ENCODE measurements at places on chromosomes 2 and 18.

- no peak for DNase-seq
These were observed 12.8 kb upstream of the MATN3 start for GRCh38 chr2:20025065-20025786.

GRCh38 chr2:42443718-42444399 lies 49.9 kb downstream of the KCNG3 start:
- DNase-seq = no peak

DNA sequence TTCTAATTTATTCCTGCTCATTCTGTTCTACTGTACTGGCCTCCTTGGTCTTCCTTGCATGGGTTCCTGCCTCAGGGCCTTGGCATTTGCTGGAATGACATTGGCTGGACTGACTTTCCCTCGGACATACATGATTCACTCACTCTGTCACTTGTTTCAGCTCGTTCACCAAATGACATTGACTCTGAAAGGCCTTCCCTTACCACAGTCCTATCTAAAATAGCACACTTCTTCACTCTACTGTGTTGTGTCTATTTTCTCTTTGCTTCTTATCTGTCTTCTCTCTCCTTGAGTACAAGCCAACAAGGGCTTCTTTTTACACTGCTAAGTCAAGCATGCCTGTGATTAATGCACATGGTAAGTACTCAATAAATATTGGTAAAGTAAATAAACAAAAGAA lies 65.6 kb downstream of the SCG2 start:
- no peak for DNase-seq

DNA sequence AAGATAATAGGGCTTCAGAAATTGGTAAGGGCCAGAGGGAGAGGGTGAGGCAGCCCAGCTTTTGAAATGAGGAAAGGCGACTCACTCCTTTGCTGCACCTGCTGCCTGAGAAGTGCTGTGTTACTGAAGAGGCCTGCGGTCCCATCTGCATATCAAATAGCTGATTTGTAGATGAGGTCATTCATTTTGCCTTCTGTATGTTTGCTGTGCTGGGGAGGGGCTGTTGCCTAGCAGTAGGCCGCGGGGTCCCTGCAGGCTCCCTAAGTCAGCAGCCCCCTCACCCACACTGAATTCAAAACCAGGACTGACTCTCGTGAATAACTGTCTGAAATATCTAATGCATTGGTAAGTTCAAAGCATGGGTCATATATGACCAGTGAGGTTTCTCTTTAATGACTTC lies 377.2 kb downstream of the SOX11 start:
- DNase-seq = no peak

- DNase-seq = no peak
These were observed 112.1 kb downstream of the MBD2 start for GRCh38 chr18:54112356-54112755.

DNA sequence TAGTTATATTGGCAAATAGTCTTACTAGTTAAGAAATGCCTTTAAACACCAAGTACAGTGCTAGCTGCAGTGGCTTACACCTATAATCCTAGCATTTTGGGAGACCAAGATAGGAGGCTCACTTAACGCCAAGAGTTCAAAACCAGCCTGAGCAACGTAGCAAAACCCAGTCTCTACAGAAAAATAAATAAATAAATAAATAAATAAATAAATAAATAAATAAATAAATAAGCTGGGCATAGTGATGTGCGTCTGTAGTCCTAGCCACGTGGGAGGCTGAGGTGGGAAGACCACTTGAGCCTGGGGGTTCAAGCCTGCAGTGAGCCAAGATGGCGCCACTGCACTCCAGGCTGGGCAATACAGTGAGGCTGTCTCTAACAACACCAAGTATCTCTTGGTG lies 158.6 kb upstream of the ALPP start:
- DNase-seq = no peak

GRCh38 chr2:171807831-171808393 lies 86.1 kb downstream of the SLC25A12 start:
- no peak for DNase-seq

DNA sequence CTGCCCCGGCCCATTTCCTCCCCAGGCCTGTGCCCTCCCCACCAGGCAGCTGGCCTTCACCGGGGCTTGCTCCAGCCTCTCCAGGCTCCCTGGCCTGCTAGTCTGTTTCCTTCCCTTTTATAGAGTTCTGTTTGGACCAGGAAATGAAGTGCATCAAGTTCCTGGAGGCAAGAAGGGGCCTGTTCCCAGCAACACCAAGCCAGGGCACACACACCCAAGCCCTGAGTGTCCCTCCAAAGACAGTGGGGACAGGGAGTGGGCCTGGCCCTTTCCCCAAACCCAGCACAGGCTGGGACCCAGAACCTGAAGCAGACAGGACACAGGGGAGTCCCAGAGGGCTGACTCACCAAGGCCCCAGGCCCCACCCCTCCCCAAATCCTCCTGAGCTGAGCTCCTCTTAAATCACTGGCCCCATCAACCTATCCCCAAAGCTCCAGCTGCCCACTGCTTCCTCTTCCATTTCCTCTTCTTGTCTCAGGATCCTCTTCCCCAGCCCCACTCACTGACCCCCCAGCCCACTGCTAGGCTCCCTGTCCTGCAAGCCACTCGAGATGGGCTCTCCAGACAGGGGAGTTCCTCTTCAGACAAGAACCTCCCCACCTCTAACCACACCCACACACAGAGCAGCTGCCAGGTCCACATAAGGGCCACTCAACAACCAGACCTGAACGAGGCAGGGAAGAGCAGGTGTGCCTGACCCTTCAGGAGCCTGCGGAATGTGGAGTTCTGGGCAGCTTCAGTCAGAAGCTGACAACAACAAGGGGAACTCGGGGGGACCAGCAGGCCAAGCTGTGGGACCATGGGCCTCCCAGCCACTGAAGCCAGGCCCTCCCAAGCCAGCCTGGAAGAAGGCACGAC lies 74.2 kb downstream of the TNS1 start:
- no peak for DNase-seq

All from MM.1S (cell line).